ENCODE measurements at places on chromosomes 3 and 15. TPM values are rescaled to one million over a fixed set of nuclear protein-coding genes. Genes with fewer than 3 reads are reported as not detected.

The WNT7A gene
- 0.67 TPM for total RNA-seq

The RBP2 gene
- total RNA-seq: not detected

The MESP2 gene
- 0.31 TPM for total RNA-seq

The EXD1 gene
- total RNA-seq: not detected

- no peak for DNase-seq
These were observed 25.9 kb downstream of the MAP6D1 start for GRCh38 chr3:183799461-183799860.

- DNase-seq: no peak
These were observed 14.6 kb downstream of the SMAD6 start for GRCh38 chr15:66716656-66717020.

DNA sequence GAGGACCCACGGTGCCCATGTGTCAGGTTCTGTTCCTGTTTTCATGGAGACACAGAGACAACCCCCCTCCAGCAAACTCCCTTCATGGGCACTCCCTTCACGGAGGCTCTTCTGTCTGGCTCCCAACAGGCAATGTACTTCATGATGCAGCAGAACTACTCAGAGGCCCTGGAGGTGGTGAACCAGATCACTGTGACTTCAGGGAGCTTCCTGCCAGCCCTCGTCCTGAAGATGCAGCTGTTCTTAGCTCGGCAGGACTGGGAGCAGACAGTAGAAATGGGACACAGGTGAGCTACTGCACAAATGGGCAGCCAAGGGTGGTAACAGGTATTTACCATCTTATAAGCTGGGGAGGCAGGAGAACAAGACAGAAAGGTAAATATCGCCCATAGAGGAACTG is 7.0 kb downstream of the TTC21A start:
- no peak for DNase-seq

DNA sequence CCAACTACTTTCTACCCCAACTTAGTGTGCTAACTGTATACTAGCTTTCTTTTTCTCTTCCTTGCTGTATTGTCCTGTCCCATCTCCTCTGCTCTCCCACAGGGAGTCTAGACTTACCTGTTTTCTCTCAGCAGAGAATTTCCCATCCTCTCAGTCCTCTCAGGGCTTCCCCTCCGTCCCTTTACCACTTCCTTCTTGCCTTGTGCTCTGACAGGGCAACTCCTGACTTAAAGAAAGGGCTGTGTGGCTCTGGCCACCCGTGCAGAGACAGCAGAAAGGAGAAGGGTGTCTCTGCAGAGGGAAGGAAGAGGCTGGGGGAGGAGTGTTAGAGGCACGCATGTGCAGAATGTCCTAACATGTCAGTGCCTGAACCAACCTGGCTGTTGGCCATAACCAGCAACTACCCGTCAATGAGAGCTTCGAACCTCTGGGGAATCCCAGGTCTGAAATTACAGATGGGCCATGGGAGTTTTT is at the start of gene GCSAM:
GCSAM (minus strand) TSS at position 274 of the 474 bp plus-strand sequence; CDS start at position 146, 128 bp downstream.
- peak; percentile 81 for DNase-seq

GRCh38 chr15:77998592-77998991 is 78.9 kb downstream of the TBC1D2B start:
- DNase-seq: no peak

GRCh38 chr15:91413142-91413541 is 313.1 kb downstream of the SV2B start:
- peak; percentile 20 for DNase-seq

GRCh38 chr3:22933051-22933840 is 269.9 kb upstream of the UBE2E2 start:
- no peak for DNase-seq

DNA sequence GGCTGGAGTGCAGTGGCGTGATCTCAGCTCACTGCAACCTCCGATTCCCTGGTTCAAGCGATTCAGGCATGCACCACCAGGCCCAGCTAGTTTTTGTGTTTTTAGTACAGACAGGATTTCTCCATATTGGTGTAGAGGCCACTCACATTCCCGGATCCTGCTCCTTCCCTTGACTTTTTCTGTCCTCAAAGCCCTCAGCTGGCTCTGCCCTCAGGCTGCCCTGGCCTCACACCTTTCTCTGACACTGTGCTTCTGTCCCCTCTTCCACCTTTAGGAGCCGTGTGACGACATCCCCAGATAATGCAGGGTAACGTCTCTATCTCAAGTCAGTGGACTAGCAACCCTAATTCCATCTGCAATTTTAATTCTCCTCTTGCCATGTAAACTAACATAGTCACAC is 8.6 kb upstream of the CYFIP1 start:
- no peak for DNase-seq

Measured in mammary epithelial cell (primary cell).